GOT3 (cell line): ENCODE measurements at places on chromosomes 4 and X.
A peak's percentile ranks its signal among the peaks of the same experiment; 100 is the strongest.

GRCh38 chr4:165630671-165631070, 242.4 kb upstream of the TLL1 start:
- DNase-seq, result no peak

- DNase-seq, result no peak
Observed at GRCh38 chr4:166064721-166065120, 191.7 kb downstream of the TLL1 start.

DNA sequence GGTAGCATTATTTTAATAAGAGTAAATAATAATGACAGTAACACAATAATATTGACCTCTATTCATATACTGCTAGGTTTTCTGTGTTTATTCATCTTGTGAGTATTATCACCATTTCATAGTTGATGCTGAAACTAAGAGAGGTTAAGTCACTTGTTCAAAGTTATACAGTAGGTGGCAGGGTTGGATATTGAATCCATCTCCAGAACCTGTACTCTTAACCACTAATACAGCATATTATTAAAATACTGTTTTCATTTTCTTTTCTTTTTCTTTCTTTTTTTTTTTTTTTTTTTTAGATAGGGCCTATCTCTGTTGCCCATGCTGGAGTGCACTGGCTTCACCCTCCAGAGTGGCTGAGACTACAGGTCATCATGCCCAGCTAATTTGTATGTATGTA, 7.1 kb upstream of the ELF2 start:
- no peak for DNase-seq

DNA sequence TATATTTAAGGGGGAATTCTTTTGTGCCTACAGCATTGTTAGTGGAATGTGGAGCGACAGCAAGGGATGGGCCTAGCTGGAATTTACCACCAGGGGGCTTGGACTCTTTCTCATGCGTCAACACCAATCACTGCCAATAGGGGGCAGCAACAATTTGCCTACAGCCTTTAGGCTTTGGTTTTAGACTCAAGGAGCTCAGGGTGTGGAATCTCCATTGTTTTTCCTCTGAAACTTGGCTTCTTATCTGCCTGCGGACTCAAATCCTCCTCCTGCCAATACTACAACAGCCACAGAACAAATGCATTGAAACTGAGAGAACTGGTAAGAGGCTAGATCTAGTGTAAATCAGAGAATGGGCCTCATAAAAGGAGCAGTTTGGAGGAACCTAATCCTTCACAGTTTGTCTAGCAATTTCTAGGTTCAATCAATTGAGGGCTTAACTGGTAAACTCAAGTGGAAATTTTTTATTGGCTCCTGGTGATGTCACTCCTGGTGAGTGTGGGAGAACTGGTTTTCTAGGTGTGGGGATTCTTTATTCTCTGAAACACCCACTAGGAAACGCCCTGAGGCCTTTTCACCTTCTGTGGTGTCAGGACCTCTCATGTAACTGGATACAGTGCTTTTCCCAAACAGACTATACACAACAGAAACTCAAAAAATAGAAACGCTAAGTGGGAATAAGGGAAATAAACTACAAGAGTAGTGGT, 27.9 kb upstream of the TMSB4X start:
- DNase-seq, result peak; percentile 61

DNA sequence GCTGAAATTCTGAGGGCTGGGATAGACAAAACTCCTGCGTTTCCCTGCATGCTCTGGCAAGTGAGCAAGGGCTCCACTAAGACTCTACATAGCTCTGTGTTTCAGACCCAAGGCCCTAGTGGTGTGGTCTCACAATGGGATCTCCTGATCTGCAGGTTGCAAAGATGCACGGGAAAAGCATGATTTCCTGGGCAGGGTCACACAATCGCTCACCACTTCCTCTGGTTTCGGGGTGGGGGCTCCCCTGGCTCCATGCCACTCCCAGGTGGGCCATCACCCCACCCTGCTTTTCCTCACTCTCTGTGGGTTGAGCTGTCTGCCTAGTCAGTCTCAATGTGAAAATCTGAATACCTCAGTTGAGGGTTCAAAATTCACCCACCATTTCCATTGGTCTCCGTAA, 111.5 kb downstream of the KLF8 start:
- DNase-seq, result no peak

- DNase-seq, result no peak
Observed at GRCh38 chrX:110310896-110311295, 7.0 kb downstream of the AMMECR1 start.

DNA sequence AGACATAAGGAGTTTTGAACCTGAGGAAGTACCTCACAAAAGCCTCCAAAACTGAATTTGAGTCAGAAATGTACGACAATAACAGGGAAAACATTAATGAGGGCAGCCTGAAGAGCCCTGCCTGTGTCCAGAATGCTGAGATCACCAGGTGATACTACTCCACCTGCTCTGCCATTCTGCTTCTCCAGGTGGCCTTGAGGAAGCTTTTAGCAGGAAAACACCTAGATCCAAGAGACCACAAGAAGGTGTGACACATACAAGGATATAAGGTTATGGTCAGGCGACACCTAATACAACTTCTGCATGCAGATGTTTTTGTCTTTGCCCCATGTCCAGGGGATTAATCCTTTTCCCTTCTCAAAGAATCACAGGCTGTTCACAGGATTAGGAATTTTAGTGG, 15.3 kb downstream of the SOWAHB start:
- DNase-seq, result no peak
